Fibroblast of lung (primary cell): ENCODE measurements at places on chromosomes 7 and 10. TPM values are rescaled to one million over a fixed set of nuclear protein-coding genes. Genes with fewer than 3 reads are reported as not detected.

NCAPG2 gene
- total RNA-seq, result 5.4 and 10.9 TPM in 2 replicates

PPP2R2D gene
- total RNA-seq, result 22.1 and 23.3 TPM in 2 replicates

UPP1 gene
- total RNA-seq, result 9.0 and 11.7 TPM in 2 replicates

MBL2 gene
- total RNA-seq, result not detected in 2 replicates

LIPJ gene
- total RNA-seq, result under 0.01 and 0.26 TPM in 2 replicates
